ENCODE measurements at places on chromosomes 2 and 18.

DNA sequence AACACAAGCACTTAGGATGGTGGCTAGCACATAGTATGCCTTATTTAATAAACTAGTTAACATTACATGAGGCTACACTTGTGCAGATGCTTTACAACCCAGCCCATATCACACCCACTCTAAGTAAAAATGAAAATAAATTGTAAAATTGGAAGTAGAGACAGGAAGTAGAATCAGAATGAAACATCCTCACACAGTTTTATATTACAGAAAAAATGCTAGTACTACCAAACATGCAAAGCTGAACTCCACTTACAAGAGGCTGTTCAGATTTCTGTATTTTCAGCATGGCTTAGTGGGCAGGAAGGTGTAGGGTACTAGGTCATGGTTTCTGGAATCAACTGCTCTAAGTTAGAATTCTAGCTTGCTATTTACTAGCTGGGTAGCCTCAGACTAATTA is 18.2 kb upstream of the CRIM1 start:
- DNase-seq: peak; percentile 74

DNA sequence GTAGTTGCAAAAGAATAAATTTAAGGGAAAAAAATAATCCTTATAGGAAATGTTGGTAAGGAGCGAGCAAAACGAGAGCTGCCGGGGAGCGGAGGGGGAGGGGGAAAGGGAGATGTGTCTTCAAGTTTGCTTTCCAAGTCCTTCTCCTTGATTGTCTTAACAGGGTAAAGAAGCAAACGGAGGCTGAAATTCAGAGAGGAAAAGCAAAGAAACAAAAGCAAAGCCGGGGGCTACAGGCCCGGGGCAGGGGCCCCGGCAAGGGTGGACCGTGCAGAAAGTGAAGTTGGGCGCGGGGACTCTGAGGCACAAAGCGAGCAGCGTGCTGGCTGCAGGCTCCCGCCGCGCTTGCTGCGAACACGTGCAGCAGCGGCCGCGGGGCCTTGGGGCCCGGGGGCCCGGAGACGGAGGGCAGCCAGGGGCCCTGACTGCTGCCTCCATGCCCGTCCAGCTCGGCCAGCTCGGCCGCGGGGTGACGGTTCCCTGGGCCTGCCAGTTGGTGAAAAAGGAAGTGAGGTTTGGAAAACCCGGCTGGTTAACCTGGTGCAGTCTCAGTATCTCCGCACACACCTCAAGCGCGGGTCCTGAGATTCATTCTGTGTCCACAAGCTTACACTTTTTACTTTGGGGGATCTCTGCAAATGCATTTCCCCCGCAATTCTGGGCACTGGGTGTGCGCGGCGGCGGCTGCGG is 4.1 kb downstream of the BCL11A start:
- no peak for DNase-seq

- no peak for DNase-seq
Measured at GRCh38 chr2:221553333-221553732, 18.8 kb downstream of the EPHA4 start.

- no peak for DNase-seq
Measured at GRCh38 chr2:65835975-65836549, 403.7 kb upstream of the SPRED2 start.

- no peak for DNase-seq
Measured at GRCh38 chr18:74520096-74520833, 14.0 kb upstream of the CNDP1 start.

DNA sequence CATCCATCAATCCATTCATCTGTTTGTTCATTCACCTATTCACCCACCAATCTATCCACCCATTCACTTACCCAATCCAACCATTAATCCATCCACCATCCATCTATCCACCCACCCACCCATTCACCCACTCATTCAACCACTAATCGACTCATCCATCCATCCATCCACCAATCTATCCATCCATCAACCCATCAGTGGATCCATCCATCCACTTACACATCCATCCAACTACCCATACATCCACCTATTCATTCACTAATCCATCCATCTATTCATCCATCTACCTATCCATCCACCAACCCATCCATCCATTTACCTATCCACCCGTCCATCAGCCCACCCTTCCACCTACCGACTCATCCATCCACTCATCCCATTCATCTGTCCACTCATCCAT is 11.3 kb downstream of the MYO7B start:
- DNase-seq: no peak

- DNase-seq: no peak
Measured at GRCh38 chr2:35857498-35857897, 498.1 kb upstream of the CRIM1 start.
